ENCODE measurements at places on chromosomes 5 and 9.
A peak's percentile ranks its signal among the peaks of the same experiment; 100 is the strongest.

- DNase-seq = peak; percentile 88
Observed at GRCh38 chr5:87069974-87070608, 197.6 kb upstream of the RASA1 start.

DNA sequence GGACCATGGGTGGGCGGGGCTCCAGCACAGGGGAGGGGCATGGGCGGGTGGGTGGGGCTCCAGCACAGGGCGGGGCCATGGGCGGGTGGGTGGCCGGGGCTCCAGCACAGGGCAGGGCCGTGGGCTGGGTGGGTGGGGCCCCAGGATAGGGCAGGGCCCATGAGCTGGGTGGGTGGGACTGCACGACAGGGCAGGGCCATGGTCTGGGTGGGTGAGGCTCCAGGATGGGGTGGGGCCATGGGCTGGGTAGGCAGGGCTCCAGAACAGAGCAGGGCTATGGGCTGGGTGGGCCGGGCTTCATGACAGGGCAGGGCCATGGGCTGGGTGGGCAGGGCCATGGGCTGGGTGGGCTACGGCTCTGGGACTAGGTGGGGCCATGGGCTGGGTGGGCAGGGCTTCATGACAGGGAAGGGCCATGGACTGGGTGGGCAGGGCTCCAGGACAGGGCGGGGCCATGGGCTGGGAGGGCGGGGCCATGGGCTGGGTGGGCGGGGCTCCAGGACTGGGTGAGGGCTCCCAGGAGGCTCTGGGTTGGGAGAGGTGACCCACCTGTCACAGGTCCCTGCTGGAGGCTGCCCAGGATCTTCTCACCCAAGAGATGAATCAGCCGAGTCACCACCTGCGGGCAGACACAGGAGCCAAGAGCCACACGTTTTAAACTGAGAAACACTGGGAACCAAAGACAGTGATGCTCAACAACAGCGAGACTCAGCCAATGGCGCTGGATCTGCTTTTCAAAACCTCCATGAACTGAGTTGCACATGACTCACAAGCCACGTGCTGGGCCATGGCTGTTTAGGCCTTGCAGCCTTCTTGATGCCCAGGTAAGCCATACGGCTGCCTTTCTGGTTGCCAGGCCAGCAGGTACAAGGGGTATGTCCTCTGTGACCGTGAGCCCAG, 33.6 kb upstream of the NSMF start:
- no peak for DNase-seq

- DNase-seq = peak; percentile 2
Observed at GRCh38 chr5:141040093-141040770, 10.9 kb upstream of the PCDHB1 start.

GRCh38 chr9:138075961-138076649, 198.5 kb downstream of the CACNA1B start:
- DNase-seq = no peak

DNA sequence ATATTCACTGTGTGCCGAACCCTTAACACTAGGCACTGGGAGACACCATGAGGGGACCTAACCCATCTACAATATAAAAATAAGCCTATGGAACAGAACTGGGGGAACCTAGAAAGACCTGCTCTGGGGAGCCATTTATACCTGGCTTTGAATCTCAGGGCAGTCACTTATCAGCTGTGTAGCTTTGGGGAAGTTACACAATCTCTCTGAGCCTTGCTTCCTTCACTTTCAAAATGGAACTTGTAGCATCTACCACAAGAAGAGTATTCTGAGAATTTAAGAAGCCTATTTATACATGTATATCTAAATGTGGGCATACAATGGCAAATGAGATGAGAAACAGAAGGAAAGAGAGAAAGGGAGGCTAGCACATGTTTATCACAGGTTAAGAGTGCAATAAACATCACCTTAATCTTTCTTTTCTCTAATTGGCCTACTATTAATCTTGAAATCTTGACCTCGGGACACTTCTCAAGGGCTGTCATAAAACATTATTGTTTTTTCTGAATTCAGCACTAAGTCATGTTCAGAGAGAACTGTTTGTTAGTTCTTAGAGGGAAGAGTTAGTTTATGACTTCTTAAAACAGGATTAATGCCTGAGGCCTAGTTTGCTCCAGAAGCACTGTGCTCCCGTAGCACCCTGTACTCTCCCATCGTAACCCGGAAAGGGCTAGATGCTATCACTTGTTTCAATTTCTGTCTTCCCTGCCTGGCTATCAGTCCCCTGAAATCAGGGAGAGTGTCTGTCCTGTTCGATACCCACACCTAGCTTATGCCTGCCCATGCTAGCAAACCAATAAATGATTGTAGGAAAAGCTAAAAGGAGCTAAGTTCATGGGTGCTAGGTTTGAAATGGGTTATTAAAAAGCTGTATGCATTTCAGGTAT, 606.4 kb upstream of the CLINT1 start:
- DNase-seq = no peak

DNA sequence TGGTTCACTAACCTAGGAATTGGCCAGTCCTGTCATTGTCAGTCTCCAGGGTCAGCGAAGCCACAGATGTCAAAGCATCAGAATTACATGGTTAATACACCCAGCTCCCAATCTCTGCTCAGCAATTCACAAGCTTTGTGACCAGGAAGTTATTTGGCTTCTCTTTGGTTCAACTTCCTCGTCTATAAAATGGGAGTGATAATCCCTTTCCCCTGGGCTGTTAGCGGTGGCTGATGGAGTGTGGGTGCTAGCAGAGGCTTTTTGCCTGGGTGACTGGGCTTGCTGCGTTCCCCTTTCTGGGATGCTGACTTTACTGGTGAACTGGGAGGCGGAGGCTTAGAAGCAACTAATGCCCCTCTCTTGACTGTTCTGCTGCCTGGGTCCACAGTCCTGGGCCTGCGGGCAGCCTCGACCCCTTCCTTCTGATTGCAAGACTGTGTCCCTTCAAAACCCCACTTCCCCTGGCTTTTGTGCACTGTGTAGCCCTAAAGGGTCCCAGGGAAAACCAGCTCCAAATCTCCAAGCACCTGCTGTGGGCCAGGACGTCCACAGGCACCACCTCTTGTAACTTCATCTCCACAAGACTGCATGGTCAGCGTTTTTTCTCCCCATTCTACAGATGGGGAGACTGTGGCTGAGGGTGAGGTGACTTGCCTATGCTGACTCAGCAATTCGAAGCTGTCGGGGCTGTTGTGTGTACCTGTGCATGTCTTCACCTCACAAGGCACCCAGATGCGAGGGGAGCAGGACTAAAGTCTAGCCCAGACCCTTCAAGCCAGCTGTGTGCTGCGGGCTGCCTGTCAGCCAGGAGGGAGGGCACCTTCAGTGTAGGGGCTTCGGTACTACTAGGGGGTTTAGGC, 45.2 kb upstream of the NEURL1B start:
- no peak for DNase-seq

DNA sequence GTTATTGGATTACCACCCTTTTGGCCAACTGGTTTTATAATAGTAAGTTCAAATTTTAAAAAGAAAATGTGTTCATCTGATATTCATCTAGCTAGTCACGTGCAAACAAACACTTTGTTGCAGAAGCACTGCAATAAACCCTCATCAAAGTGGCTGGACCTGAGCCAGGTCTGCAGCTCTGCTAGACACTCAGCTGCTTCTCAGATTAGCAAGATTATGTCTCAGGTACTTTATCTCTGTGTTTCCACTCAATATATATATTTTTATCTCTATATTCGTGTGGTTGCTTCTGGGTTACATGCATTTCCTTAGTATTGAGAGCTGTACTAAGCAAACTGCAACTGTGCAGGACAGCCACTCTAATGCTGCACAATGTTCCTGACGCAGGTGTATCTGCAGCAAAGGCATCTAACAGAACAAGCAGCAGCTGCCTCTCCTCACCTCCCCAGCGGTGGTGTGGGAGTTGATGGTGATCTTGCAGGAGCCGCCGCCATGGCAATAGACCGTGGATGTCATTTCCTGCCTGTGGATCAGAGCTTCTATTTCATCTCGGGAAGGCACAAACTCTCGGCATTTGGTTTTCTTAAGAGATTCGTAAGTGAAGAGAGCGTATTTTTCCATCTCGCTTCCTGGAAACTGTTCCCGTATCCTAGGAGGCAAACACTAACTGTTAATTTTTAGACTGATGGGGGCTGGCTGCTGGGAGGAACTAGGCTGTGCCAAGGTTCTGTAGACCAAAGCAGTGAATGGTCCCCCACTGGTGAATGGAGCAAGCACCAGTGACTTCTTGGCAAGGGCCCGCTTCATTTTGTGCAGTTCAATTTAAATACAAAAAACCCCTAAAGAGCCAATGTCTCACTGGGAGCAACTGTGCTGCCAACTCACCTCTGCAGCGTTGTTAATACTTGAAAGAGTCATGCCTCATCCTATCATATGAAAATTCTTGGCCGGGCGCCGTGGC, 56.7 kb upstream of the RETREG1 start:
- no peak for DNase-seq

DNA sequence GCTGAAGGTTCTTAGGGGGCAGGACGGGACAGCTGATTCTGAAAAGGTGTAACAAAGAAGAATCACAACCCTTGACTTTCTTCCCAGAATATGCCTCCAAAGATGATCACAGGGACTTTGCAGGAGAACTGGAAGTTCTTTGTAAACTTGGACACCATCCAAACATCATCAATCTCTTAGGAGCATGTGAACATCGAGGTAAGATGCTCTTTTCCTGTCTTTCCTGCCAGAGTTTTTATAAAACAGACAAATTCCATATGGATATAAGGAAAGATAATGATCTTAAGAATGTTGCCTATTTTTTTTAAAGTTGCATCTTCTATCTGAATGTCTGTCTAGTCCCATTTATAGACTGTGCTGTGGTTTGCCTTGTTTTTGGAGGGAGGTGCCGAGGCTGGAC, 87.9 kb downstream of the EQTN start:
- no peak for DNase-seq

DNA sequence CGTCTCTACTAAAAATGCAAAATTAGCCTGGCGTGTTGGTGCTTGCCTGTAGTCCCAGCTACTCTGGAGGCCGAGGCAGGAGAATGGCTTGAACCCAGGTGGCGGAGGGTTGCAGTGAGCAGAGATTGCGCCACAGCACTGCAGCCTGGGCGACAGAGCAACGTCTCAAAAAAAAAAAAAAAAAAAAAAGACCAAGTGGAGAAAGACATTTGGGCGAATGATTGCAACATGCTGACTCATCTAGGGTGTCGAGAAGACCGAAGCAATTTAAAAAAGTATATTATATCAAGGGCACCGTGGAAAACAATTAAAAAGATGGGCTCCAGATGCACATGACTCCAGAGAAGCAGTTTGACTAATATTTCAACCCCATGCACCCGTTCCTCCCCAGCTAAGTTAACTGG, 9.2 kb downstream of the KLF4 start:
- DNase-seq = peak; percentile 72

DNA sequence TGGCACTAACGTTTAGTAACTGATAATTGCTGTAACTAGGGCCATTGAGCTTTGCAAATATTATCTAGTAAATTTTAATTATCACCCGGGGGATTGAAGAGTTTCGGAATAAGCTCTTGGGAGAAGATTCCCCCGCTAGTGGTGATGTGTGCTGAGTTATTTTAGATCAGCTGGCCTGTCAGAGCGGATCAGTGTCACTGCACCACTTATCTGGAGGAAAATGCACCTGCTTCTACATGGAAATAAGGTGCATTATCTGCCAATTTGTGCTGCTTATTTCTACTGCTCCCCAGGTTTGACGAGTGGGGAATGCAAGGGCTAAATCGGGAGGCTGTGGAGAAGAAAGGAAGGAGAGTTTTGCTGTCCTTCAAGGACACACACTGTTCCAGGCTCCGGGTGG, 518.6 kb downstream of the TLE4 start:
- no peak for DNase-seq

GRCh38 chr9:99133145-99133544, 28.2 kb downstream of the TGFBR1 start:
- no peak for DNase-seq

- DNase-seq = no peak
Observed at GRCh38 chr5:71873191-71873591, 154.1 kb downstream of the CARTPT start.

GRCh38 chr9:132509928-132510874, 72.2 kb upstream of the BARHL1 start:
- DNase-seq = no peak

DNA sequence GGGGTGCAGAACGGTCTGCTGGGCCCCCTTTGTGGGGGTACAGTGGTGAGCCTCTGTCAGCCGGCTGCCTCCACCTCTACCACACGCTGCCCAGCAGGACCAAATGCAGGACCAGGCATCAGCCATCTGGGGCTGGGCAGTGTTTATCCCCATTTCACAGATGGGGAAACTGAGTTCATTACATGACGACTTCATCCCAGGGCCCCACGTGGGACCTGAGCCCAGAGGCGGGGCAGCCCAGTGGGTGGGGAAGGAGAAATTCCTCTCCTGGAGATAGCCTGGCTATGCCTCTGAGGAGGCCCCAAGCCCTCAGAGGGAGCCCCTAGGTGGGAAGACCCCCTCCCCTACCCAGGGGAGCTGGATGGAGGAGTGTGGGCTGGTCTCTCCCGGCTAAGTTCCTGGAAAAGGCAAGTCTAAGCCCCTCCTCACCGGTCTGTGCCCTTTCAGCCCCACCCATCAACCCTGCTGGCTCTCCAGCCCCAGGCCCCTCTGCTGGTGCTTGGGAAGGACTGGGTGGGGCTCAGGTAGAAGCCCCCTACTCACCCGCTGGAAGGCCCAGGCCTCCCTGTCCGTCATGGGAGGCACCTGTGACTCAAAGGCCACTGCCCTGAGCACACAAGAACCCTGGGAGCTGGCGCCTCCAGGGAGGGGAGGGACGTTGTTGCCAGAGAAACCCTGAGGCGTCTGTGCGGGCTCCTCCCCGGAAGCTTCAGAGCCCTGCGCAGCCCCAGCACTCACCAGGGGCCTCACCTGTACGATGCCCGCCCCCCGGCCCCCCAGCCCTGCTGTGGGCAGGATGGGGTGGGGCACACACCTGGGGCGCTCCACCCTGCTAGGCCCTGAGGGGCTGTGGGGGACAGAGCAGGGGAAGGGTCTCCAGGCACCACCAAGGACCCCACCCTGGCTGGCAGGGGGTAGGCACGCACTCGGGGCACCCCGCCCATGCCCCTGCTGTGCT, 7.4 kb upstream of the CCDC187 start:
- DNase-seq = no peak
